Esophagus squamous epithelium (tissue), 5 donors: ENCODE measurements at places on chromosomes 2 and 18.

DNA sequence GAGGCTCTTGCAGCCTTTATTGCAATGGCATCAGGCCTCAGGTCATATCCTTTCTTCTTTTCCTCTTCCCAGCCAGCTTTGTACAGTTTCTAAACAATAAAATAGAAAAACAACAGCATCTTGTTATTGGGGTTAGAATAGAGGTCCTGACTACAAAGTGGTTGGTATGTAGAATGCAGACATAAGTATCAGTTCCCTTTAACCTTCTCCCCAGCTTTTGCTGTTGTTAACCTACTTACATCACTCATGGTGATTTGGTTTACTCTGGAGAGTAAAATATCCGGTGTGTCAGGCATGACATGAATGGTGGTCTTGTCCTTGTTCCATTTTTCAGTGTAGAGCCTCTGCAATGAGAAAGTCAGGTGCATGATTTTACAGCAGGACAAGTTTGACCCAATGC lies 69.8 kb downstream of the NEB start:
- DNase-seq = no peak

DNA sequence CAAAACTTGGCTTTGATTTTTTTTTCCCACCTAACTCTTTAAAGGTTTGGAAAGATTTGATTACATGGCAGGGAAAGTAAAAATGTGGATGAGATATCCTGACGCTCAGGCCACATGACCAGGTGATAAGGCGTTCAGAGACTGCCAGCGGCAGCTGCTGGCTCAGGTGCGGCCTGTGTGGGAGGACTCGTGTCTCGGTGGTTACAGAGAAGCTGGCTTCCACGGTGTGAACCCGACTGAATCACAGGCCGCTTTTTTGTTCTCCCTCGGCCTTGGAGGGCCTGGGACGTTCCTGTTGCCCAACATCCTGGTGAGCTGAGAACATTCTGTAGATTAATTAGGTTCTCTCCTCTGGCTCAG lies 124.2 kb upstream of the ZNF516 start:
- DNase-seq = no peak

- DNase-seq = no peak
These were observed 77.1 kb upstream of the CTAGE1 start for GRCh38 chr18:22494771-22495170.

- no peak for DNase-seq
These were observed 585 bp downstream of the PNKD start for GRCh38 chr2:218270721-218271486.

GRCh38 chr2:149184991-149185390 lies 145.4 kb upstream of the LYPD6 start:
- no peak for DNase-seq

DNA sequence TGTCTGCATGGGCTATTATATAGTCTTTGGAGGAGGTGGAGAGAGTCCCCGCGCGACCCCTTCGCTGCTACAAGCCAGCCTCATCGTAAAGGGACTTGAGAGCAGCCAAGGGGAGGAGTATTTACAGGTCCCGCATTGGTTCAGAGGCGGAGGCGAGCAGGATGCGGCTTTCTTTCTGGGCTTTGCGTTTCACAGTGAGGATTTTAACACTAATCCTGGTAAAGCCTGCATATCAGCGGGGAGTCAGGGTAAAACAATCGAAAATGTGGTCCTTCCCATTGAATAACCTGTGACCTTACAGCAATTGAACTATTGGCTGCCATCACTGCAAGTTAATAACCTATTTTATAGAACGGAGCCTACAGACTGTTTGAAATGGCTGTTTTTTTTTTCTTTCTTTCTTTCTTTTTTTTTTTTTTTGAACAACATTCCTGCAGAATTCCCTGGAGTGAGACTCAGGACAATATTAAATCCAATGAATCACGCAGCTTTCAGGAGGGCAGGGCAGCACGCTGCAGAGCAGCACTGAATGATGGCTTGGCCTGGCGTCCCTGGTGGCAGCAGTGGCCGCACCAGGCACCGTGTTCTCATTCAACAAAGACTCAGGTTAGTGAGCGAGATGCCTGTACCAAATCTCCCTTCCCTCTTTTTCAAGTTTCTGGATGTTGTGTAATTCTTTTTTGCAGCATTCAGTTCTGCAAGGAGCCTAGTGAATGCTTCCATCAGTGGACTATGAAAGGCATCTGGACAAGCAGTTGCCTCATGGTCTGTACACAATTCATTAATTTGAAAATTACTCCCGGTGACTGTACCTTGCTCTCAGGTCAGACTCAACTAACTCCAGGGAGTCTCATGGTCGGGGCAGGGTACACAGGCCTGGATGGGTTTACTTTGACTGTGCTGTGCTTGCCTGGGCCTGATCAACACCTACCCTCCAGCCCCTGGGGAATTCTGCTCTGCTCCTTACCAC lies 19.8 kb downstream of the SMIM21 start:
- no peak for DNase-seq

DNA sequence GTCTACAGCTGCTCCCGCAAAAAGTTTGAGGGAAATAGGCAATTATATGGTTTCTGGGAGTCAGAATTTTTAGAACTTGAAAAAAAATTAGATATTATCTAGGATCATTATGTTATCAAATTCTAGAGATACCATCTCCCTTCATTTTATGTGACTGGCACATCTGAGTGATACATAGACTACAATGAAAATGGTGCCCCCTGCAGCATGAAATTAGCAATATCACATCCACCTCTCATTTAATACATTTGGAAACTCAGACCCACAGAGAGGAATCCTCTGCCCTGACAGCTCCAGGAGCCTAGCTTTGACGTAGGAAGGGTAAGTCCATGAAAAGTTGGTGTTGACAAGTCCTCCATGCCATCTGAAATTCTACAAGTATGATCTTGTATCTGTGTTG lies 381.6 kb downstream of the SUCLG1 start:
- DNase-seq = no peak

DNA sequence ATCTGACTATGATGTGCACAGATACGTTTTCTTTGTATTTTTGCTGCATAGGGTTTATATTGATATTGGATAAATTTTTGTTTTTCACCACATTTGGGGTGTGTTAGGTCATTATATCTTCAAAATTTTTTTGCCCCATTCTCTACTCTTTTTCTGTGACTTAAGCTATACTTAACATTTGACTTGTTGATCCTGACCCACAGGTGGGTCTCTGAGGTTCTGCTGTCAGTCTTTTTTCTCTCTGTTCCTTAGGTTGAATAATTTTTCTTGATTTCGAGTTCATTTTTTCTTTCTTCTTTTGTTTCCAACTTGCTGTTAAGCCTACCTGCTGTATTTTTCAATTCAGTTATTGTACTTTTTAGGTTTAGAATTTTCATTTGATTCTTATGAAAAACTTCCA lies 12.1 kb downstream of the RAB3GAP1 start:
- no peak for DNase-seq

GRCh38 chr2:95273566-95274290 lies 521 bp upstream of the PROM2 start:
- DNase-seq = no peak

DNA sequence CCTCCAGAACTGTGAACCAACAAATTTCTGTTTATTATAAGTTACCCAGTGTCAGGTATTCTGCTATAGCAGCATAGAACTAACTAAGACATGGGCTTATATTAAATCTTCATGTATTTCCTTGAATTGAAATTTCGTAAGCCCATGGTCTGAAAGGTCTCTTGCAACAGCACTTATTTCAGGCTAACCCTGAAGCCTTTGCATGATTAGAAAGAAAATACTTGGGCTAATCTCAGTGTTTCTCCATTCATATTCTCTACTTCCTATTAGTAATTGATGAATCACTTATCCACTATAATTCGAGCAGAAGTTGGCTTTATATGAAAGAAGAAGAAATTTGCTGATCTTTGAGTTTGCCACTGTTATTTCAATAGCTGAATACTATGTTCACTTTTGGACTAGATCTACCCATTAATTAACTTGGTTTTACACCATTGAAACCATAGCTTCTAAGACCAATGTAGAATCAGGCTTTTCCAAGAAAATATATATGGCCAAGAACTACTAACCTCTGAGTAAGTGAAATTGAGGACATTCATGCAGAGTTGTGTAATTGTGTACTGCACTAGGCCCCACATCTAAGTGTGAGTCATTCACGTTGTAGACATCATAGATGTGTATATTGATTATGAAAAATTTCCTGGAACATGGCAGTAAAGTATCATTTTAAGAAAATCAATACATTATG lies 731.6 kb downstream of the SOCS6 start:
- DNase-seq = no peak

DNA sequence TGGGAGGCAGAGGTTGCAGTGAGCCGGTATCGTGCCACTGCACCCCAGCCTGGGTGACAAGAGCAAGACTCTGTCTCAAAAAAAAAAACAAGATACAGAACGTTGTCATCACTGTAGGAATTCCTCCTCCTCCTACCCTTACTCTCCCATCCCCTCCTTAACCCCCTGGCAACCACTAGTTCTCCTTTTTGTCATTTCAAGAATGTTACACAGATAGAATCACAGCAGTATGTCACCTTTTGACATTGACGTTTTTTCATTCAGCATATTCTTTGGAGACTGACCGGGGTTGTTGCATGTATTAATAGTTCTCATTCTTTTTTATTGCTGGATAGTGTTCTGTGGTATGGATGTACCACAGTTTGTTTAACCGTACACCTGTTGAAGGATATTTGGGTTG lies 32.4 kb downstream of the TTLL4 start:
- no peak for DNase-seq

DNA sequence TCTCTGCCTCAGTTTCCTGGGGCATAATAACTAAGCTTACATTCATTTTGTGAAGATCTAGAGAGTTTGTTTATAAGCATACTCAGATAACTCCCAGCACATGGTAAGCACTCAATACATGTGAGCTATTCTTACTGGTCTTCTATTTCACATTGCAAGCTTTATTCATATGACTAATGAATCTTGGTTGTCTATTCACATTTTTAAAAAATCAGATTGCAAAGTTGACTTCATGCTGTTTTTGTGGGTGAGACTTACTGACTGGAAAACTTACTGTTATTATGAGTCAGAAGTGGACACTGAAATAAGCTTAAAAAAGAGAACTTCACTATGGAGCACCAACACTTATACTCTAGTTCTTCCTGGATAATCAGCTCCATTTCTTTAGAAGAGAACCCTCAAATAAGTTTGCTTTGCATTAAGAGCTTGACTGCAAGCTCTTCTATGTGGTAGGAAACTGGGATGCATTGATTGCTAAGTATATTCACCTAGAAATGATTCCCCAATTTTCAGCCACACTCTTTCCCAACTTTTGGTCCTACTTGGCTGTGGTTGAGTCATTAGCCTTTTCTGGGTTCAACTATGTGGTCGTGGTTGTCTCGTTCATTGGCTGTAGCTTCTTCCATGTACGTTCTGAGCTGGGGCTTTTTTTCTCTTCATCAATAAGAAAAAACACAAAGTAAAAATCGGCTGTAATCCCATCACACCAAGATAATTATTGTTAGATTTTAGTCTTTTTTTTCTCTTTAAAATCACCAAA lies 29.5 kb upstream of the RBMS1 start:
- no peak for DNase-seq

DNA sequence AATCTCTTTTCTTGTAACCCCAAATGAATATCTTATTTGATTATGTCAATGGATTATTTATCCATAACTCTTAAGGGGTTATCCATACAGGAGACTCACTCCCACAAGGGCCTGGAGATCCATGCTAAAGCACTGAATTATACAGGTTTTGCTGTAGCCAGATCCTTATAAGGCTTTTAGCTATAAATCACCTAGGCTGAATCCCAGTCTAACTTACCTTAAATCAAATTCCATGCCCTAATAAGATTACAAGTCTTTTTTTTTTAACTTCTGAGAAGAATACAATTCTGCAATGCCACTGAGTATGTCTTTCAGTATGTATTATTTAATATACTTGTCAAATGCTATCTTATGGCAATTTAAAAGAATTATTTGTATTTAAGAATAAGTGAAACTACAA lies 340.5 kb downstream of the NBAS start:
- DNase-seq = no peak
